ENCODE measurements at places on chromosomes 12 and 14.

GRCh38 chr12:26011099-26011498 is 52.6 kb downstream of the RASSF8 start:
- DNase-seq: no peak

- DNase-seq: no peak
These were observed 10.3 kb downstream of the RBM23 start for GRCh38 chr14:22908601-22909000.

DNA sequence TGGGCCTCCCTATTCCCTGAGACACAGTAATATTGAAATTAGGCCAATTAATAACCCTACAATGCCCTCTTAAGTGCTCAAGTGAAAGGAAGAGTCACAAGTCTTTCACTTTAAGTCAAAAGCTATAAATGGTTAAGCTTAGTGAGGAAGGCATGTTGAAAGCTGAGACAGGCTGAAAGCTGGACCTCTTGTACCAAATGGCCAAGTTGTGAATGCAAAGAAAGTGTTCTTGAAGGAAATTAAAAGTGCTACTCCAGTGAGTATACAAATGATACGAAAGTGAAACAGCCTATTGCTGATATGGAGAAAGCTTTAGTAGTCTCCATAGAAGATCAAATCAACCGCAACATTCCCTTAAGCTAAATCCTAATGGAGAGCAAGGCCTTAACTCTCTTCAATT is 140.8 kb downstream of the PTCSC3 start:
- DNase-seq: no peak

DNA sequence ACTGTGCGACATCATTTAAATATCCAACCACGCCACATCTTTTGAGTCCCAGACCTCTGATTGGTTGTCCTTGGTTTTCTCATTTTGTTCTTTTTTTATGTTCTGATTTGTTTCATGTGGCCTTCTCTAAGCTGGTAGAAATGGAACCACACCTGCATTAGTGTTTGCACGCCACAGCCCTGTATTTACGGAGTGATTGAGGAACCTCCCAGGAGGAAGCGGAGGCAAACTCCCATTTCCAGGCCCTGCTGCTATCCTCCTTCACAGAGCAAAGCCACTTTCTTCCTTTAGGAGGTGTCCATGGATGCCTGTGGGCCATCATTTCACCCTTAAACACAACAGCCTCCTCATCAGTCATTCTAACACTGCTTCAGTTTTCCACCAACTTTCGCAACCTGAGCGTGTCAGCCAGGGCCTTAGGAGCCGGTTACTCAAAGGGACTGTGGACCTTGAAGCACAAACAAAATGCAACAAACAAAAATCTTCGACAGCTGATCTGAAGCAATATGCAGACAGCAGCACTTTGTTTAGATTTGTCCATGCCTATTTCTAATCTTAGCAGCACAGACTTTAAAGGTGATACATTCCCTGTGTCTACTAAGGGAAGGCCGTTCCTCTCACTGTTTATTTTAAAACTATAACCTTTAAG is 1258.1 kb upstream of the TMEM132C start:
- no peak for DNase-seq

Measured in kidney epithelial cell (primary cell).